ENCODE measurements at places on chromosomes 12 and 14. TPM values are rescaled to one million over a fixed set of nuclear protein-coding genes. Genes with fewer than 3 reads are reported as not detected.

CRACR2A gene
- 1.7 TPM for polyA plus RNA-seq

GRCh38 chr12:105164068-105164467, 56.5 kb downstream of the WASHC4 start:
- no peak for DNase-seq

- DNase-seq: no peak
Observed at GRCh38 chr14:68305738-68306137, 486.2 kb downstream of the RAD51B start.

- DNase-seq: no peak
Observed at GRCh38 chr14:61718039-61718438, 22.7 kb downstream of the HIF1A start.

- DNase-seq: no peak
Observed at GRCh38 chr14:33790996-33791395, 159.9 kb downstream of the EGLN3 start.

DNA sequence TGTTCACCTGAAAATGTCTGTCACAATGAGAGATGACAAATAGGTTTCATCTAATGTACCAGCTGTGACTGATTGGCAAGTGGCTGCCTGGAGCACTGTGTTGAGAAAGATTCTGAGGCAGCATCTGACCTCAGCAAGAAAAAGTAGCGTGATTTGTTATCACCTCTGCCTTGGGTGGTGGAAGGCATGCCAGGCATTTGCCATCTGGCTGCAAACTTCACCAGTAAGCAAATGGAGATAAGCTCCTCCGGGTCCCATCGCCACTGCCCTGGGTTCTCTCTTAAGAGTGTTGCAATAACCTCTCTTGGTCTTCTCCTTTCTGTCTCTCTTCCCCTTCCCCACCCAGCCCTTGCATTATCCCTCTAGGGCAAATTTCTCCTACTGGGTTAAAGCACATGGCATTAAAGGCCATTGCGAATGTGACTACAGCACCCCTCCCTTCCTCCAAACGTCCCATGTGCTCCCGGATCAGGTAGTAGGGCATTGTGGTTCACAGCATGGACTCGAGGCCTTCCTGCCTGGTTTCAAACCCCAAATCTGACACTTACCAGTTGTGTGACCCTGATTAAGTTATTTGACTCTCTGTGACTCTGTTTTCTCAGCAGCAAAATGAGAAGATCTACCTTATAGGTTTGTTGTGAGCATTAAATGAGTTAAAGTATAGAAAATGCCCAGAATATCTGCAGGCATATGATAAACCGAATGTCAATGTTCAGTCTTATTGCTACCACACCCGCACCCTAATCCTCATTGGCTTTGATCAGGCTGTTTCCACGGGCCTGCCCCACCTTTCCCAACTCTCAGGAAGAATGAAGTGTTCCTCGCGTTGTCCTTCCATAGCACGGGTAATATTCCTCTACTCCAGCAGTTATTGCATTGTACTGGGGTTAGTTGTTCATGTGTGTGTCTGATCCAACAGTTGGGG, 8.2 kb upstream of the LGALS3 start:
- no peak for DNase-seq

DNA sequence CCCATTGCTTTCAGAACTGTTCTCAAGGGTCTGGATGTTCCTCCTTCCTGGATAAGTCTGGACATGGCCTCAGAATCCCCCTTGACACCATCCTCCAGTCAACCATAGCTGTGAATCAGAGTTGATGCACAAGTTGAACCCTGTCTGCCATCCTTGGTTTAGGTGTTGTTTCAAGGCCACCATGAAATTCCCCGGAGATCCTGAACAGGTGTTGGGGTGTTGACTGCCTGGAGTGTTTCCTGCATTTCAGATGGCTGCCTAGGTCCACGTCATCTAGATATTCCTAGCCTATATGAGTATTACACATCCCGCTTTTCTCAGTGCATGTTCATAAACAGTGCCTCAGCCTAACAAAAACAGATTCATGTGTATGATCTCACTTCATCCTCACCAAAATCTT, 86.7 kb upstream of the PWP1 start:
- no peak for DNase-seq

GRCh38 chr12:111842556-111843396, 748 bp downstream of the MAPKAPK5 start:
- DNase-seq: no peak

ANO2 gene
- polyA plus RNA-seq: not detected

ZC2HC1C gene
- polyA plus RNA-seq: 1.1 TPM

GRCh38 chr12:113239811-113240331, 18.6 kb downstream of the TPCN1 start:
- DNase-seq: peak; percentile 48

GRCh38 chr12:104702565-104703139, 245.9 kb downstream of the CHST11 start:
- DNase-seq: peak; percentile 79

DNA sequence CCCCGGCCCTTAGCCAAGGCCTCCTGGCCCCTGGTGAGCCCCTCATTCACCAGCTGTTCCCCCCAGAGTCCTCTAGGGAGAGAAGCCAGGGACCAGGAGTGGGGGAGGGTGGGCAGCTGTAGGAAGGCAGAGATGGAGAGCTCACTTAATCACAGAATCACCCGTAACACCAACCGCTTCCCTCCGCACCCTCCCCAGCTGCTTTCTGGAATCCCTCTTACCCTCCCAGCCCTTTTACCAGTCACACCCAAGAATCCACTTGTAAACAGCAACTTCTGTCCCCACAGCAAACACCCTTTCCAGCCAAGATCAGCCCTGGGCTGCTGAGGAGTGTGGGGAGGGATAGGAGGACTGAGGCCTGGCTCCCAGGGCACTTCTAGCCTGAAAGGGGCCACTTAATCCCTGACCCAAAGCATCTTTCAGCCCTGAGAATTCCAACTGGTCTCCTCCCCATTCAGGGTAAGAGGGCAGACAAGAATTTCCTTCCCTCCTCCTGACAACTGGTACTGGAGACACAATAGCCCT, 18.8 kb downstream of the NCKAP5L start:
- peak; percentile 66 for DNase-seq

APEX1 gene
- polyA plus RNA-seq: 222 TPM

PROX2 gene
- polyA plus RNA-seq: 2.3 TPM

DNA sequence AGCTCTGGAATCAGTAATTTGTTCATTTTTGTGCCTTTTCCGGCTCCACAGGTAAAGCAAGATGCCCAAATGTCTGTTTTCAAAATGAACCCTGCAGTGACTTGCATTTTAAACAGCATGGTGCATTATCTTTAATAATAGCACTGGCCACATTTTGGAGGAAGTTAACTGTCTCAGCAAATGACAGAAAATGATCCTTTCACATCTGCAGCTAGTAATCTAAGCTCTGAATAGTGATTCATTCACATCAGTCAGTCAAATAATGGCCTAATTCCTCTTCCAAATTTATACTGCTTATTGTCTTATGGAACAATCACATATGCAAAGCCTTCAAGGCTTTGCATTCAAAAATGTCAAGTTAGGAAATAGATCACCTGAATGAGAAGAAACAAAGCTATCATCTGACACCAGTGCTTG, 75.6 kb downstream of the PPM1H start:
- no peak for DNase-seq

DNA sequence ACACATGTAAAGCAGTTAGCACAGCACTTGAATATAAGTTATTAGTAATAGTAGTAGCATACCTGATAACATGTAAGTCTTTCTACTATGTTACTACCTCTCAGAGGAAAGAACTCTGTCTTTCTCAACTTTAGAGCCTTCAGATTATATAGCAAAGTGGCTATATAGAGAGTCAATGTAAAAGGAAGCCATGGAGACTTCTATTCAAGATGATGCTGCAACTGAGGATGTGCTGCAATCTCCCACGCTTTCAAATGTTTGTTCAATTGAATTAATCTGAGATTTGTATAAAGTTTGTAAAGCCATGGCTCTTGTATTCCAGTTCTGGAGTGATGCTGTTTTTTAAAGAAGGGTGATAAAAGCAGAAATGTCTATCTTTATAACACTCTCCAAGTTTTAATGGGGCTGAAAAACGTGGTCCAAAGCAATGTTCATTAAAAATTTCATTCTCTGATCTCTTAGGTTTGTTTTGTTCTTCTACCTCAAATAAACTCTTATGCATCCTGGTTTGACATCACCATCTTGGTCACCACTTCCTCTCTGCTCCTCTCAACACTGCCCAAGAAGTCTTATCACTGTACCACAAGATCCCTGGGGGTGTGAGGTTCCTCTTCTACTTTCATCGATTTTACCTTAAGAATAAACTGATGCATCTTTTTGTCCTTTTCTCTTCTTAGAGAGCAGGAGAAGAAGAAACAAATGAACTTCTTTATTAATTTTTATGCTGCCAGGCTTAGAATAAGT, 40.6 kb downstream of the C12orf42 start:
- no peak for DNase-seq

DNA sequence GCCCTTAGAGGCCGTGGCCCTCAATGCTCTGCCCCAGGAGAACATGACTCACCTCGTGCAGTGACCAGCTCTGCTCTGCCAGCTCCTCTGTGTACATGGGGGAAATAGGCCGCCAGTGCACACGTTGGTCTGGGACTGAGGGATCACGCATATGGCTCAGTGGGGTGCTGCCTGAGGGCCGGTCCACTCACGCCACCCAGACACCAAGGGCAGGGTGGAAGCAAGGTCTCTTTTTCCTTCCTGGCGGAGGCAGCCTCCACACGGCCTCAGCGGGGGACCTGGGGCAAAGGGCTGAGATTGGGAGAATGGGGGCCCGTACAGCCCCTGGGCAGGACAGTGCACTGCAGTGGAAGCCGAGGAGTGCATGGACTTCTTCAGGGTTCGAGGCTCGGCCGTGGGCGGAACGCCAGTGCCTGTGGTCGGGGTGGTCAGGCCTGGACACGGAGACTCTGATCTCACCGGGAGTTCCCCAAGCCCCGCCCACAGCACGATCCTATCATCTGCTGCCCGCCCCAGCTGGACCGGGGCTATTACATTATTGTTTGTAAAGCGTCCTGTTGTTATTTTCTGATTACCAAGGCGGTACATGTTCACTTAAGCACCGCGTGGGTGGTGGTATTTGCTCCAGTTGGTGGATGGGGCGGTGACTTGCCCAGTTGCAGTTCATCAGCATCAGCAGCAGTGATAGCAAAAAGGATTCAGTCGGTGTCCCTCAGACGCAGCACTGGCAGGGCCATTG, 38.8 kb upstream of the TDRD9 start:
- no peak for DNase-seq

- no peak for DNase-seq
Observed at GRCh38 chr12:47910486-47910885, 5.7 kb upstream of the VDR start.

DNA sequence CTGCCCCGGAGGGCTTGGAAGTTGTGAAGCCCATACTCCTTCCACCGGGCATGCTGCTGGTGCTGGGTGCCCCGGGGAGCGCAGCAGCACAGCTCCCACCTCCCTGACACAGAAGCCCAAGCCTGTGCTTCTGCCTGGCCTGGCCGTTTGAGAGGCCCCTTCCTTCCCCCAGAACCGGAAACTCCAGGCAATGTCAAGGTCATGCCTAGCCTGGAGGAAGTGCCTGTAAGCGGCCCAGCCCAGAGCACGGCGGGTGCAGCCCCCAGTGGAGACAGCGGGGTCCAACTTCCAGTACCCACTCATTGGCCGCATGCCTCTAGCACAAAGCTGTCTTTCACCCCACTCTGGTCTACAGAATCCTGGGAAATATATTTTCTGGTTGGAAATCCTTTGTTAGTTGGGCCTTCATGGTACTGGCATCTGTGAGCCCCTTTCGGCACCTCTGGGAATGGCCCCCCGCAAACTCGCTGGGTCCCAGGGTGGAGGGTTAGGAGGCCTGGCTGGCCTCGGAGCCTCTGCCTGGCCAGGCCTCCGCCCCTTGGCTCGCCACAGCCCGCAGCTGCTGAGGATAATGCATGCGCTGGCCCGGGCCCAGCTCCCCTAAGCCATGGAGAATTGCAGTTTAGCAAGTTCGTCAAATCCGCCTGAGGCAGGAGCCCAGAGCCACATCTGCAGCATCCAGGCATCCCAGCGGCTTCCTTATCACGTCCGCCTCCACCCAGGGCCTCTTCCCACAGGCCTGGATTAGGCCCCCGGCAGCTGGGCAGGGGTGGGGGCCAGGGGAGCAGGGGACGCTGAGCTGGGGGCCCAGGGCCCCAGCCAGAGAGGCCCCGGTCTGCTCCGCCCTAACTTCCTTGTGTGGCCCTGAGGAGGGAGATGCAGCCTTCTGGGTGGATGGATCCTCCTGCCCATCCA, 48.9 kb upstream of the DLK1 start:
- peak; percentile 95 for DNase-seq

SMIM41 gene
- not detected for polyA plus RNA-seq

- DNase-seq: no peak
Observed at GRCh38 chr12:104473374-104473983, 16.7 kb downstream of the CHST11 start.

SLC10A1 gene
- 0.09 TPM for polyA plus RNA-seq

POTEM gene
- not detected for polyA plus RNA-seq

DNA sequence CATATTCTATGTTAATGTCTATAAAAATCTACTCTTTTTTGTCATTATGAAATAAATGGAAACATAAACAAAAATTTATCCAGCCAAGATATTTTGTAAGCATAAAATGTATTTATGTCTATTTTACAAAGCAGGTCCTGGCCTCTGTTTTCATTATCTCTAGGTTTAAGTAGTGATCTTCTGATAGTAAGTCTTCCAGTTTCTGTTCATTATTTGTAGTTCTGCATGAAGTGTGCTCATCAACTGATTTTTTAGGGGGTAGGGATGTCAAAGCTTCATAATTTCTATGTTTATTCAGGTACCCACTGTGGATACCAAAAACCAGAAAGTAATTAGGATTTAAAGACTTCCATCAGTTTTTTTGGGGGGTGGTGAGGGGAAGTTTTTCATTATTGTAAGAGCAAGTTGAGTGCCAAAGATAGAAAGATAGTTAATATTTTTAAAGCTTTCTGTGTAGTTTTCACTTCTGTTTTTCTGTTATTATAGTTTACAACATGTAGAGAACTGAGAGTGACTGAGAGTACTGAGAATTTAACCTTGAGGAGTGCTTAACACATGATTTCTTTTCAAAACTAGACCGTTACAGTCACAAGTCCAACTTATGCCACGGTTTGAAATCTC, 30.6 kb upstream of the LMO3 start:
- no peak for DNase-seq

DNA sequence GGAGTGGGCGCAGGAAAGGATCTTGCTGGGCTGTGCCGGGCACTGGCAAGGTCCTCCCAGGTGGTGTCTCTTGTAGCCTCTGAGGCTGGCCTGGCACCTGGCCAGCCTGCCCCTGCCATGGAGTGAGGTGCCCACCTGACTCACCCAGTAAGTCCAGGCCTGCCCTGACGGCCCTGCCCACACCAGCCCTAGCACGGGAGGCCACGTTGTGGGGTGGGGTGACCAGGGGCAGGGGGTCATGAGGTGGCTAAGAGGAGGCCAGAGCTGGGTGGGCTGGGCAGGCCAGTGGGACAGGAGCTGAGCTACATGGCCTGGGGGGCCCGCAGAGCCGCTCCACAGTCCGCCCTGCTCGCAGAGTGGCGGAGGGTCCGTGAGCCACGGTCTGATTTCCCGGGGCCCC, 45.4 kb downstream of the KIF26A start:
- DNase-seq: no peak

NOXRED1 gene
- polyA plus RNA-seq: 0.81 TPM
